Right renal pelvis (tissue), 4 donors: ENCODE measurements at places on chromosomes 2 and 18.
A peak's percentile ranks its signal among the peaks of the same experiment; 100 is the strongest.

- DNase-seq: no peak
Measured at GRCh38 chr18:10239103-10239502, 215.3 kb upstream of the APCDD1 start.

GRCh38 chr2:240628507-240628807 is 3.2 kb downstream of the GPR35 start:
- DNase-seq: no peak

DNA sequence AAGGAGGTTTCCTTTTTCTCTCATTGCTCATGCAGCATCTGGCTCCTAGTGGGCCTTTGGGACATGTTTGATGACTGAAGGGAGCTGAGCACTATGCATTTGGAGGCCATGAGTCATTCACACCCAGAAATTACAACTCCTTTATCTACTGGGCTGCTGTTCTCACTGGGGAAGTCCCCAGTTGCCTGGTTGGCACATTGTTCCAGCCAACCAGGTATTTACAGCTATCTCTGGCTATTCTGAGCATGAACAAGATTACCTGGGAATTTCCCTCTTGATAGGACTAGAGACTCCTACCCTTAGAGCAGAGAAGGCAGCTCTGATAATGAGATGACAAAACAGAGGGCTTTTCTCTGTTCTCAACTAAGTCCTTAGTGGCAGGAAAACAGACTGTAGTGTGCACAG is 206.5 kb downstream of the SETBP1 start:
- DNase-seq: no peak

DNA sequence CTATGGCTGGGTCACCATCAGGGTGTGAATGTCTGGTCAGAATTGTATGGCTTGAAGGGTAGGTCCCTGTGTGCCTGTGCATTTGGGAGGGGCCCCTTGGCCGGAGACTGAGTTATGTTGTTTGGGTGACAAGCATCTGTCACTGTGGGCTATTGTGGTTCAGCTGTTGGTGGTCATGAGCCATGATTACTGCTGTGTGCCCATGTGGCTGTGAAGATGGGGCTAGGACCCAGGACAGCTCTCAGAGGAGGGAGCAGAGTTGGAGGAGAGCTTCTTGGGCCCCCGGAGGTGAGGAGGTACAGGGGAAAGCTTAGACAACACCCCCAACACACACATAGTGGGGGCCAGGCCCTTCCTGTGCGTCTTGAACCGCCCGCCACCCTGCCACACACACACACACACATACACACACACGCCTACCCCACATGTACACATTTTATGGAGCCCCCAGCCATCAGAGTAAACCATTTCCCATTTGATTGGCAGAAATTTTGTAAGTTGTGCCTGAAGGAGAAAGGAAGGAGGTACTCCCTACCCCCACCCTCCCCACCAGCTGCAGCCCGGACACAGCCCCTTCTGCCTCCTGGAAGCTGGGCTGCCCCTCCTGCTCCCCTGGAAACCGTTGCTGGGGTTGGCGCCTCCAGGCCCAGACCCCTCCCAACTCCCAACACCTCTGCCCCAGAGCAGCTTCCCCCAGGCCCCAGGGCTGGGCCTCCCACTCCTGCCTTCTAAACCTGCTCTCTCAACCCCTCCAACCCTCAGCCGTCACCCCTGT is 2.0 kb downstream of the GAREM2 start:
- DNase-seq: no peak

GRCh38 chr2:42809131-42809818 is 16.9 kb upstream of the HAAO start:
- no peak for DNase-seq

- DNase-seq: peak; percentile 22
Measured at GRCh38 chr18:63578357-63578958, 8.7 kb upstream of the SERPINB13 start.

- DNase-seq: no peak
Measured at GRCh38 chr2:153495725-153496124, 17.2 kb upstream of the RPRM start.

DNA sequence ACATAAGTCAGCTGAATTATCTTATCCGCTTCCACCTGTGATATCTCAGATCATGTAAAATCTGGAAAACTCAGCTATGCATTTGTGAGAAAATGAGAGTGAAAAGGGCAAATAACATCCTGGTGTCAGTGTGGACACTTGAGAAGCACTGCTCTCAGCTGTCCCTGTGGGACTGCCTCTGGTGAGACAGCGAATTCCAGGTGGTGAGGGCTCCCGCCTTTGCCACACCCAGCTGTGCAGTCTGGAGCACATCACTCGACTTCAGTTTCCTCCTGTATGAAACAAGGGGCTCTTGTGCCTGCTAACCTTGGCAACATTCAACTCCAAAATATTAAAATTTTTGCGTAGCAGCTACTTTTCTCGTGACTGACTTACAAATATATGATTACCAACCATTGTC is 194.9 kb upstream of the BOD1L2 start:
- DNase-seq: no peak

GRCh38 chr18:25067275-25068025 is 284.5 kb downstream of the ZNF521 start:
- DNase-seq: no peak

DNA sequence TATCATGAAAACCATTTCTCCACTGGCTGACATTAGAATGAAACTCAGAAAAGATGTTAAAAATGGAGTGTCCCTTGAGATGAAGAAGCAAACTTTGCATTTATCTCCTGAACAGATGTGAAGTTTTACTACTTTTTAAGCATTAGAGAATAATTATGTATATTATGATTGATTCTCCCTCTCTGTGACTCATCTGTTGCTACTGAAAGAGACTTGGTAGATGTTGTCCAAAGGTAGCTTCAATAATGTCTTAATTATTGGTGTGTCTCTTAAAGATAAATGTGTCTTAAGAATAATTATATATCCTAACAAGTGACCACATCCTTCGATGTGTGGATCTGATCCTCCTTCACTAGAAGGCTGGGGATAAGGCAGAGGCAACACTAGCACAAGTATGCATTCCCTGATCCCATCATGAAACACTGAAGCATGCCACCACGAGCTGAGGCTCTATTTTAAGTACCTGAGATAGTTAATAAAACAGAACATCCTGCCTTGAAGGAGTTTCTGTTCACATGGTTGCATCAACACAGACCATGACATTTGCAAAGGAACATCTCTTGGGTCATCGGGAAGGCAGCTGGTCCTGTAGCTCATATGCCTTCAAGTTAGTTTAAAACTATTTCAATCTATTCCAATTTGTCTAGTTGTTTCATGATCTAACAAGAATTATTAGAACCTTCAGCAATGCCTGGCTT is 15.5 kb downstream of the RND3 start:
- no peak for DNase-seq
